ENCODE measurements at places on chromosomes 3 and 15. TPM values are rescaled to one million over a fixed set of nuclear protein-coding genes. Genes with fewer than 3 reads are reported as not detected.

The FBXO40 gene
- total RNA-seq: under 0.01 TPM

The GOLGA6L4 gene
- 0.97 TPM for total RNA-seq

The TSEN2 gene
- total RNA-seq: 19.6 TPM

The VEPH1 gene
- 259 TPM for total RNA-seq

The UROC1 gene
- total RNA-seq: not detected

The MKRN2OS gene
- total RNA-seq: not detected

The ZIC1 gene
- 0.61 TPM for total RNA-seq

The TPRG1 gene
- total RNA-seq: under 0.01 TPM

The TMC3 gene
- total RNA-seq: not detected

The SI gene
- not detected for total RNA-seq

The ST3GAL6 gene
- 53.3 TPM for total RNA-seq

The MESP1 gene
- total RNA-seq: 0.65 TPM

Data from epithelial cell of umbilical artery (primary cell).